ENCODE measurements at places on chromosomes 7 and 10. TPM values are rescaled to one million over a fixed set of nuclear protein-coding genes. Genes with fewer than 3 reads are reported as not detected.

DNA sequence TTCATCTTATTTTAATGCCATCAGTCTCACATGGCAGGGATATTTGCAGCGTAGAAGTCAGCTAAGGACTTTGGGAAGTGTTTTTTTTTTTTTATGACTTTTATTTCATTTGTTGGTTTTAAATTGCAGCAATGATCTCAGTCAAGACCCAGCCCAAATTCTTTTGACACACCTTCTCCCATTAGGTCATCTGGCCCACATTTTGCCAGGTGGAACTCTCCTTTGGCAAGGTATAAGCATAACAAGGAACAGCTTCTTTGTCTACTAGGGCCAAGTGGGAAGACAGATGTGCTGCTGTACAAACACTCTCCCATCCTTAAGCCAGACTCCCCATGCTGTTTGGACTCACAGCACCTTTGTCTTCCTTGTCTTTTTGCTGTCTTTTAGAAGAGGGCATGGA lies 41.8 kb downstream of the PLEKHA8 start:
- DNase-seq: no peak

- DNase-seq: no peak
These were observed 24.5 kb downstream of the FRMD4A start for GRCh38 chr10:14306190-14306589.

- no peak for DNase-seq
These were observed 8.9 kb upstream of the CYREN start for GRCh38 chr7:135179321-135179925.

DNA sequence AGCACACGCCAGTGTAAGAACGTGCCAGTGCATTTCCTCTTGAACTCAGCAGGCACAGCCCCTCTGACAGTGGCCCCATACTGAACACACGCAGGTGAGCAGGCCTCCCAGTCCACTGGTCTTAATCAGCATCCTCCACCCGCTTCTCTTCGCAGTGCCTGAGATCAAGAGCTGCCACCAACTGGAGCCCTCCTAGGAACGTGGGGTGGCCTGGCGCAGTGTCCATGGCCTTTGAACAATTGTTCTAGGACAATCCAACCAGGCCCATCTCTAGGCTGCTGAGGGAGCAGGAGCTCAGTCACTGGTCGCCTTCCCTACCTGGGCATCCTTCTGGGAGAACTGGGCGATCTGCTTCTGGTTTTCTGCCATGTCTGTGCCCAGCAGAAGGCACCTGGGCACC lies 15.2 kb downstream of the PYROXD2 start:
- no peak for DNase-seq

- DNase-seq: no peak
These were observed 66.1 kb downstream of the RBM33 start for GRCh38 chr7:155710530-155710929.

HTR5A gene
- polyA plus RNA-seq: not detected

Data from right lung (tissue), 10 donors.